ENCODE measurements at places on chromosomes 5 and 9. TPM values are rescaled to one million over a fixed set of nuclear protein-coding genes. Genes with fewer than 3 reads are reported as not detected.
A peak's percentile ranks its signal among the peaks of the same experiment; 100 is the strongest.

GRCh38 chr9:88060746-88061145 lies 77.5 kb downstream of the SPATA31C2 start:
- H3K4me1 ChIP-seq: no peaks in the 10 kb centered on the region

GRCh38 chr5:147989994-147990393 lies 73.8 kb upstream of the SPINK5 start:
- no peaks in the 10 kb centered on the region for H3K4me1 ChIP-seq
- H3K27ac ChIP-seq: no peak overlapping the region
- no peak overlapping the region for H3K4me3 ChIP-seq
- no peaks in the 10 kb centered on the region for H3K27me3 ChIP-seq
- no peaks in the 10 kb centered on the region for H3K36me3 ChIP-seq

DNA sequence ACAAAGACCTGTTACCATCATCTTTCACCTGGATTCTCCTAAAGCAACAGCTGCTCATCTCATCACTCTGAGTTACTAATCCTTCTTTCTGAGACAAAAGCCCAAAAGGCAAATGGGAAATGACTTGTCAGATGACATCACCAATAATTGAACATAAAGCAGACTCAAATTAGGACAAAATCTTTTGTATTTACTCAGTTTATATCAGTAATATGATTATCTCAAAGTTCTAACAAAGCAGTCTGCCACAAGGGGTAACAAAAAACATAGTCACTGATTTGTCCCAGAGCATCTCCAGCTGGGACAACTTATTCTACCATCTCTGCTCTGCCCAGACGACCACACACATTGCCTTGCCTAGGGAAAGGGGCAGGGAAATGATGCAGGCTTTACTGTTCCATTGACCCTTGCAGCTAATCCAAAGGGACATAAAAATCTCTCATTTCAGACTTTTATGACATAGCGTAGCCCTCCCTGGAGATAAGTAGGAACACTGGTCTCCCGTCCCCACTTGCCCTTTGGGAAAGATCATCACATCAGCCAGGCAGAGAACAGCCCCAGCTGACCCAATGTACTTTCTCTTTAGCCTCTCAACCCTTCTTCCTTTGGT lies 249.5 kb upstream of the PTGER4 start:
- no peaks in the 10 kb centered on the region for H3K36me3 ChIP-seq
- no peaks in the 10 kb centered on the region for H3K27me3 ChIP-seq
- no peaks in the 10 kb centered on the region for H3K4me1 ChIP-seq
- H3K4me3 ChIP-seq: no peak overlapping the region
- no peak overlapping the region for H3K27ac ChIP-seq
- no peak for DNase-seq

DNA sequence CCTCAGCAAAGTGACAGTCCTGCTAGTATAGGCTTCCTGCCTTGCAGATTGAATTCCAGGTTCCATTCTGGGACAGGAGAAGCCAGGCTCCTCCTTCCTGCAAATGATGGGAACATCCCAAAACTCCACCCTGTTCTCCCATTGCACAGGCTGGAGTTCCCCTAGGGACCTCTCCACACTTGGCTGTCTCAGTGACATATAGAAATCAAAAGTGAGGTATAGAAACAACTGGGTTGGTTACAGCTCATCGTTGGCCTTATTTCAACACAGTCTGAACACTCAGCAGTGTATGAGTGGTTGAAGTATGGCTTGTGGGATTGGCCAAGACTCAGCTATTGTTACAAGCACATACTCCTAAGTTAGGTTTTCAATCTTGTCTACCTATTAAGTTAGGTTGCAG lies 157.8 kb upstream of the FTMT start:
- no peak for DNase-seq
- no peaks in the 10 kb centered on the region for H3K27me3 ChIP-seq
- no peak overlapping the region for H3K27ac ChIP-seq
- no peak overlapping the region for H3K4me3 ChIP-seq
- H3K36me3 ChIP-seq: no peaks in the 10 kb centered on the region
- no peaks in the 10 kb centered on the region for H3K4me1 ChIP-seq

TUSC1 gene
- total RNA-seq: 35.0 TPM

INSL4 gene
- total RNA-seq: not detected

- H3K4me3 ChIP-seq: no peak overlapping the region
- no peak for DNase-seq
- no peaks in the 10 kb centered on the region for H3K4me1 ChIP-seq
- H3K27me3 ChIP-seq: no peaks in the 10 kb centered on the region
- no peaks in the 10 kb centered on the region for H3K36me3 ChIP-seq
- H3K27ac ChIP-seq: no peak overlapping the region
These were observed 716.4 kb downstream of the SEMA5A start for GRCh38 chr5:8829323-8830029.

DNA sequence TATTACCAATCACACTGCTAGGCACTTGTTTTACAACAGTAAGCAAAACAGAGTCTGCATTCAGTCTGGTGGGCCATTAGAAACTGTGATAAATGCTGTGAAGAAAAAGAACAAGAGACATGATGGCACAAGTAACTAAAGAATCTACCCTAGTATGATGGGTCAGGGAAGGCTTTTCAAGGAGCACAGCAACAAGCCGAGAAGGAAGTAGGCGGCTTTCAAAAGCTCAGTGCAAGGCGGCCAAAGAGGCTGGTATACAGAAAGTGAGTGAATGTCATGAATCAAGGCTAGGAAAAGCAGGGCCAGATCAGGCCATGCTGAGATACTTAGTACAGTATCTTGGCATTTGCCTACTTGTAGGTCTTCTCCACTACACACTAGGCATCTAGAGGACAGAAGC lies 76.4 kb downstream of the ECPAS start:
- no peak for DNase-seq
- no peak overlapping the region for H3K4me3 ChIP-seq
- H3K27me3 ChIP-seq: no peaks in the 10 kb centered on the region

DNA sequence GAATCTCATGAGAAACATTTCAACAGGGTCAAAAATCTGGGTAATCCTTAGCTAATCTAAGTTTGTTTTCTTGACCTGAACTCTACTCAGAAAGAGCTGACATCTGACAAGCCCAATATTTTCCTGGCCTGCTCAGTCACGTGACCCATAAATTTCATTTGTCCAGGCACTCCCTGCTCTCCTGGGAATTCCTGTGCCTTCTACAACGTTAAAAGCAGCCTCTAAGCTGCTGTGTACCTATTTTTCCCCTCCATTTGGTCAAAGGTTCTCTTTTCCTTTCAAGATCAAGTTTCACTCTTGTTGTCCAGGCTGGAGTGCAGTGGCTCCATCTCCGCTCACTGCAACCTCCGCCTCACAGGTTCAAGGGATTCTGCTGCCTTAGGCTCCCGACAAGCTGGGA lies 148.8 kb upstream of the ABCA1 start:
- no peak overlapping the region for H3K27ac ChIP-seq
- H3K4me1 ChIP-seq: no peaks in the 10 kb centered on the region
- no peaks in the 10 kb centered on the region for H3K36me3 ChIP-seq
- no peaks in the 10 kb centered on the region for H3K27me3 ChIP-seq
- DNase-seq: no peak

P4HA2 gene
- total RNA-seq: 3.9 TPM

DNA sequence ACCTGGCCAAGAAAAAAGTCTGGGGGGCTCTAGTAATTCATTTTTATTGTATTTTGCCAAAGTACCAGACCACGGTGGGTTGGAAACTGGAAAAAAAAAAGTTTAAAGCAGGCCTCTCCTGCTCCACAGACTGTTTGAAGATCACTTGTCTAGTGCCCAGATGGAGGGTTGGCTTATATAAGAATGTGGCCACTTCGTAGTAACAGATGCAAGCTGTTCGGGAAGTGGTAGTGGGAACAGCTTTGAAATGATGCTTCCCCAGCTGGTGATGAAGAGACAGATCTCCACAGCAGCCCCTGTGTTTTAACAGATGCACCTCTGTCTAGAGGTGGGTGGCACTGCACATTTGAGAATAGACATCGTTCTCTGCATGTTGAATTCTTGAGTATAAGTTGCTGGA lies 54.3 kb upstream of the DMRT3 start:
- no peak overlapping the region for H3K27ac ChIP-seq
- H3K4me1 ChIP-seq: no peaks in the 10 kb centered on the region
- no peaks in the 10 kb centered on the region for H3K36me3 ChIP-seq
- DNase-seq: no peak
- no peak overlapping the region for H3K4me3 ChIP-seq

DNA sequence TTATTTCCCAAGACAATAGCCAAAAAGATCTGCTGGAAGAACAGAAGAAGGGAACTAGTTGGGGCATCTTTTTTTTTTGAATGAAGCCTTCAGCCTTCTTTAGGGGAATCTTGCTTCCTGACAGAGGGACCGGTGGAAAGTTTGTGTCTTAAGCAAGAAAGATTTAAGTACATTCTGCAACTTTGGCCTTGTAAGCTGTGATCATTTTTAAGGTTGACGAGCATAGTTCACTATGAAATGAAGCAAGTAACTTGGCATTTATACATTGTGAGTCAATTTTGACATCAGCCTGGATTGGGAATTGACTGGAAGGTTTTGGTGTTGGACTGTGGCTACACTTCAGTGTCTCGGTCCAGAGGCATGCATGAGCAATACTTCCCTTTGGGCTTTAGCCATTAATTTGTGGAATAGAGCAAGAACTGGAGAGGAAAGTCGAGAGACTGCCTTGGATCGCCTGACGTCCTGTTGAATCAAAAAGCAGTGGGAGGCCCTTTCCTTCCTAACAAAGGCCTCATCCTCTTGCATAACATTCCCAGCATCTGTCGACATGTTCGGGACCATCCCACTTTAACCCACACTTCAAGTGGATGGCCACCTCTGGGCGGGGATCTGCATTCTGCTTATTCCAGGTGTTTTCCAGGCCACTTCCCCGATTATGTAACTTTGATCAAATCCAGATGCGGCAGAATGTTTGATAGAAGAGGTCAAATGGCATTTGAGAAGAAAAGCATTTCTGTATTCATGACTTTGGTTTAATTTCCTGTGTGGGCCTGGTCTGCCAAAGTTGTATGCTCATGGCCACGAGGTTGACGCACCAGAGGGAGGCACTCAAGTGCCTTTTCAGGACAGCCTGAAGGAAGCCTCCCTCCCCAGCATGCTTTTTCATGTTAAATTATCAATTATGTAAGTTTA lies 12.5 kb downstream of the ABL1 start:
- no peaks in the 10 kb centered on the region for H3K36me3 ChIP-seq
- H3K27ac ChIP-seq: peak overlapping the region; percentile 59
- peak; percentile 73 for DNase-seq
- peaks cover 25% of the 10 kb centered on the region for H3K4me1 ChIP-seq
- no peaks in the 10 kb centered on the region for H3K27me3 ChIP-seq

DNA sequence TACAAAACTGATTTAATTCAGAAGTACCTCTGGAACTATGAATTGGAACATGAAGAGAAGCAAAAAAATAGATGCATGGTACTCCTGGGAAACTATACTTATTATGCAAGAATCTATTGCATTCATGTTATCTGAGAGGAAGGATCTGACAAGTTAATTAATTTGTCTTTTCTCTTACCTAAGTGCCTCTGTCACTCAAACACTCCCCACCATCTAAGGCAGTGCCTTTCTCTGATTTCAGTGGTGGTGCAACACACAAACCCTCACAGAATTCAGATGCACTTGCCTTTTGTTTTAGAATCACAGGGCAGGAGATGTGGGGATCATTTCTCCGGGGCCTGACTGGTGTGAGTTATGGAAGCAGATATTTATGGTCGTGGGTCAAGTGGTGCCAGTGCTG lies 52.5 kb upstream of the C9orf72 start:
- H3K4me3 ChIP-seq: no peak overlapping the region
- H3K36me3 ChIP-seq: no peaks in the 10 kb centered on the region
- no peaks in the 10 kb centered on the region for H3K27me3 ChIP-seq
- H3K27ac ChIP-seq: no peak overlapping the region

NEUROG1 gene
- total RNA-seq: not detected

KLF9 gene
- 15.1 TPM for total RNA-seq

DNA sequence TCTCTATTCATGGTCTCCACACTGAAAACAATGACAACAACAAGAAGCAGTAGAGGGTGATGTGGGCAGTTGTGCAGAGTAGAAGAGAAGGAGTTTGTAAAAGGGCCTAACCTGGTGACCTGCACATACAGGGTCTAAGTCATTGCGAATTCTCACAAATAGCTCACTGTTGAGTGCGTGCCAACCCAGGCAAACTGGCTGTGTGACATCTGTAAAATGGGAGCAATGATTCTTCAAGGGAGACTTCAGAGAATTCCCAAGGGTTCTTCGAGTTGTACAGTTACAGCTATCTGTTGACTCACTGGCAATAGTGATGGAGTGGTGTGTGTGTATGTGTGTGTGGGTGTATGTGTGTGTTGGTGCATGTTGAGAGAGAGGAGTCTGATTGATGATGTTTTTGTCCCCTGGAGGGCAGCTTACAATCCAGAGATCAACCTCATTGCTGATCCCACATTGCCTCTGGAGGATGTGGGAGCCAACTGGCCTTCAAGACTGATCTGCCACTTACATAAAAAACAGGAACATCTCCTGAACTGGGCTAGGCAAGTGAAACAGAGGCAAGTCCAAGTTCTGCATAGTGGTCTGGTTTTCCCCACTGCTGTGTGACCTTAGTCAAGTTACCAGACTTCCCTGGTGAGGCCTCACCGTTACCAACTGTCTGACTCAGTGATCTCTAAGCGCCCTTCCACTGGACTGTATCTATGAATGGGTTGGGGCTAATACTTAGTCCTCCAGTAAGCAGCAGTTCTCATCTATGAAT lies 3.2 kb downstream of the FAT2 start:
- DNase-seq: no peak
- H3K27ac ChIP-seq: no peak overlapping the region
- no peaks in the 10 kb centered on the region for H3K27me3 ChIP-seq
- H3K36me3 ChIP-seq: no peaks in the 10 kb centered on the region
- no peaks in the 10 kb centered on the region for H3K4me1 ChIP-seq
- no peak overlapping the region for H3K4me3 ChIP-seq

GRCh38 chr5:110264661-110265060 lies 461.8 kb downstream of the TMEM232 start:
- no peaks in the 10 kb centered on the region for H3K36me3 ChIP-seq
- H3K4me1 ChIP-seq: no peaks in the 10 kb centered on the region
- H3K4me3 ChIP-seq: no peak overlapping the region
- DNase-seq: no peak

EGFLAM gene
- total RNA-seq: 20.8 TPM

DNA sequence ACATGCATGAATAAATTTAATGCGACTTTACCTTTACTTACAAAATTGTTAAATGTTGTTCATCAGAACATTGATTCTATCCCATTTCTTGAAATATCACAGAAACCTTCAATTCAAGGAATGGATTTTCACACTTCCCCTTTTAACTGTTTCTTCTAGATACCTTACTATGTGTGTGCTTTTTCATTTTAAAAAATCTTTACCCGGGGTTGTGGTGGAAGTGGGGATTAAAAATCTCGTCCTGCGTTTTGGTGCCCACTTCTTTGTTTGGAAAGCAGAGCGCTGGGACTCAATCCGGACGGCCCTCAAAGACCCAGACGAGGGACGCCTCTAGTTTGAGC lies 5.8 kb upstream of the MEF2C start:
- no peak for DNase-seq
- H3K4me3 ChIP-seq: peak overlapping the region; percentile 59
- peaks cover 3% of the 10 kb centered on the region for H3K4me1 ChIP-seq
- H3K27me3 ChIP-seq: no peaks in the 10 kb centered on the region
- H3K27ac ChIP-seq: peak overlapping the region; percentile 85

GRCh38 chr5:57698802-57699201 lies 216.2 kb upstream of the ACTBL2 start:
- H3K36me3 ChIP-seq: no peaks in the 10 kb centered on the region
- no peak overlapping the region for H3K4me3 ChIP-seq
- H3K4me1 ChIP-seq: peaks cover 13% of the 10 kb centered on the region
- H3K27ac ChIP-seq: no peak overlapping the region

TMEM215 gene
- not detected for total RNA-seq

All from ovary (tissue), 10 donors.